ENCODE measurements at places on chromosomes 1 and 21. TPM values are rescaled to one million over a fixed set of nuclear protein-coding genes. Genes with fewer than 3 reads are reported as not detected.

DNA sequence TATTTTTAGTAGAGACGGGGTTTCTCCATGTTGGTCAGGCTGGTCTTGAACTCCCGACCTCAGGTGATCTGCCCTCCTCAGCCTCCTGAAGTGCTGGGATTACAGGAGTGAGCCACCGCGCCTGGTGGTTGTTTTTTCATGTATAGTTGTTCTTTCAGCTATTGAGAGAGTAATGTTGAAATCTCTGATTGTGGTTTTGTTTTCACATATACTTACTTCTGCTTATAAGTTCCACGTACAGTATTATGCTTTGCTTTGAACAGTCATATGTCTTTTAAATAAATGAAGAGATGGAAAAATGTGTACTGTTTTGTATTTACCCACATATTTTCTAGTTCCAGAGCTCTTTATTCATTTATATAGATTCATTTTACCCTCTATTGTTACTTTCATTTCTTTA lies 44.5 kb downstream of the MARK1 start:
- H3K4me3 ChIP-seq, result no peak overlapping the region
- H3K4me1 ChIP-seq, result no peaks in the 10 kb centered on the region
- DNase-seq, result no peak
- no peak overlapping the region for H3K27ac ChIP-seq
- no peaks in the 10 kb centered on the region for H3K27me3 ChIP-seq

DNA sequence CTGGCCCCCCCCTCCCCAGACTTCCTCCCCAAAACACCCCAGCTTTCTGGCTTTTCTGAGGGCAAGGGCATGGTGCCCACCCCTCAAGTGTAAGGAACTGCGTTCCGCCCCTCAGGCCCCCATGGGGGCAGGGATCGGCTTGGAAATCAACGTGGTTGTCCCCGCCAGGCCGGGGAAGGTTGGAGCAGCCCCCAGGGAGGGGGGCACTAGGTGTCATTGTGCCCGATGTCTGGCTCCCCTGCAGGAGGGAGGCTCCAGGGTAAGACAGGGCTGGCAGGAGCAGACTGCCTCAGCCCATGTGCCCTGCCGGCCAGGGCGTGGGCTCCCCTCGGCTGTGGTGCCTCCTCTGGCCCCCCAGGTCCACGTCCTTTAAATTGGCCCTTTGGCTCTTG lies 7.4 kb upstream of the TFAP2E start:
- no peaks in the 10 kb centered on the region for H3K36me3 ChIP-seq
- H3K27me3 ChIP-seq, result no peaks in the 10 kb centered on the region
- DNase-seq, result no peak
- H3K4me1 ChIP-seq, result no peaks in the 10 kb centered on the region
- H3K4me3 ChIP-seq, result no peak overlapping the region

GRCh38 chr1:7278045-7278444 lies 492.8 kb downstream of the CAMTA1 start:
- no peak overlapping the region for H3K4me3 ChIP-seq
- H3K27ac ChIP-seq, result no peak overlapping the region
- no peak for DNase-seq

The RGSL1 gene
- not detected for total RNA-seq

- H3K4me1 ChIP-seq, result peaks cover 18% of the 10 kb centered on the region
- DNase-seq, result no peak
- H3K36me3 ChIP-seq, result peaks cover 17% of the 10 kb centered on the region
Measured at GRCh38 chr1:34858901-34859445, 576 bp downstream of the SMIM12 start.

- no peaks in the 10 kb centered on the region for H3K36me3 ChIP-seq
- H3K4me3 ChIP-seq, result no peak overlapping the region
- H3K4me1 ChIP-seq, result no peaks in the 10 kb centered on the region
- H3K27me3 ChIP-seq, result no peaks in the 10 kb centered on the region
- H3K27ac ChIP-seq, result no peak overlapping the region
Measured at GRCh38 chr1:152753586-152753985, 4.2 kb upstream of the KPRP start.

- H3K36me3 ChIP-seq, result no peaks in the 10 kb centered on the region
- H3K4me1 ChIP-seq, result peaks cover 4% of the 10 kb centered on the region
- H3K27me3 ChIP-seq, result no peaks in the 10 kb centered on the region
- H3K27ac ChIP-seq, result no peak overlapping the region
Measured at GRCh38 chr1:178057912-178058534, 35.9 kb upstream of the RASAL2 start.

The TSACC gene
- total RNA-seq, result not detected

The MATN1 gene
- total RNA-seq, result not detected

DNA sequence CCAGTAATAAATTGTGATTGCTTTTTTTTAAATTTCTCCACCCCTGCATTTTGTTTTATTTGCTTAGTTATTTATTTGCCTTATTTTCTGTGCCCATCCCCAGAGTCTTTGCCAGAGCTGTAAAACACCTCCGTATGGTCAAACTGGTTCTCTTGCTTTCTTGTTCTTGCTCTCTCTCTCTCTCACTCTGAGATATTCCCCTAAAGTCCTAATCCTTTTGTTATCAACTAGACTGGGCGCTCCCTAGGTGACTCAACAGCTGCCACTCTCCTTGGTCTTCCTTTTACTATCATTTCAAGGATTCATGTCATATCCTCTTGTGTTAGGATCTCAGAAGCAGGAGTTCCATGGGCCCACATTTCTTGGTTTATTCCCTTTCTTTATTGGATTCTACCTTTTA lies 160.0 kb downstream of the PRDM2 start:
- no peak overlapping the region for H3K4me3 ChIP-seq
- no peaks in the 10 kb centered on the region for H3K36me3 ChIP-seq
- DNase-seq, result no peak
- no peak overlapping the region for H3K27ac ChIP-seq

GRCh38 chr1:172254521-172255222 lies 165.8 kb upstream of the C1orf105 start:
- no peak overlapping the region for H3K4me3 ChIP-seq
- H3K27me3 ChIP-seq, result no peaks in the 10 kb centered on the region
- no peaks in the 10 kb centered on the region for H3K4me1 ChIP-seq
- no peaks in the 10 kb centered on the region for H3K36me3 ChIP-seq

DNA sequence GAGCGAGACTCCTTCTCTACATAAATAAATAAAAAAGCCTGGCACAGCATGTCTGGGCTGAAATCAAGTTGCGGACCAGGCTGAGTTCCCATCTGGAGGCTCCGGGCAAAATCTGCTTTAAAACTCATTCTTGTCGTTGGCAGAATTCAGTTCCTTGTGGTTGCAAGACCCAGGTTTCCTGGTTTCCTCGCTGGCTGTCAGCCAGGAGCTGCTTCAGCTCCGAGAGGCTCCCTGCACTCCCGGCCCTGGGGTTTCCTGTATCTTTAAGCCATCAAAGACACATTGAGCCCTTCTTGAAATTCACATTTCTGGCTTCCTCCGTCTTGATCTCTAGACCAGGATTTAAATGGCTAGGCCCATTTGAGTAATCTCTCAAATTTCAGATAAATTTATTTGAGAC lies 20.6 kb upstream of the SCCPDH start:
- no peaks in the 10 kb centered on the region for H3K36me3 ChIP-seq
- H3K27me3 ChIP-seq, result no peaks in the 10 kb centered on the region
- H3K4me1 ChIP-seq, result peaks cover 2% of the 10 kb centered on the region
- H3K4me3 ChIP-seq, result no peak overlapping the region
- DNase-seq, result no peak

The RGS13 gene
- 0.21 TPM for total RNA-seq

DNA sequence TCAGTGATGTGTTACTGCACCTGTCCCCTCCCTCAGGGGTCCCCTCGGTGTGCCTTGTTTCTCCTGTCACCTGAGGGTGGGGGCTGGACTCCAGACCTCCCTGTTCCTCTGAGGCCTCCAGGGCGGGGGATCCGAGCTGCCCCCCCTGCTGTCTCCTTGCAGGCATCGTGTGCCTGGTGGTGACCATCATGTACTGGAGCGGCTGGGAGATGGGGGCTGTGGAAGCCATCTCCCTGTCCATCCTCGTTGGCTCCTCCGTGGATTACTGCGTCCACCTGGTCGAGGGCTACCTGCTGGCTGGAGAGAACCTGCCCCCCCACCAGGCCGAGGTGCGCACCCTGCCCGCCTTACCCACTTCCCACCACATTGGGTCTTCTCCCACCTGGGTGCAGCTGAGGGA lies 56.4 kb downstream of the DISP3 start:
- no peaks in the 10 kb centered on the region for H3K4me1 ChIP-seq
- no peaks in the 10 kb centered on the region for H3K27me3 ChIP-seq
- no peak overlapping the region for H3K4me3 ChIP-seq
- DNase-seq, result no peak

The PALMD gene
- 2.7 TPM for total RNA-seq

- H3K27ac ChIP-seq, result no peak overlapping the region
- peaks cover 4% of the 10 kb centered on the region for H3K4me1 ChIP-seq
- no peak for DNase-seq
- H3K36me3 ChIP-seq, result no peaks in the 10 kb centered on the region
- no peaks in the 10 kb centered on the region for H3K27me3 ChIP-seq
- no peak overlapping the region for H3K4me3 ChIP-seq
Measured at GRCh38 chr1:207330011-207330710, 8.7 kb downstream of the CD55 start.

DNA sequence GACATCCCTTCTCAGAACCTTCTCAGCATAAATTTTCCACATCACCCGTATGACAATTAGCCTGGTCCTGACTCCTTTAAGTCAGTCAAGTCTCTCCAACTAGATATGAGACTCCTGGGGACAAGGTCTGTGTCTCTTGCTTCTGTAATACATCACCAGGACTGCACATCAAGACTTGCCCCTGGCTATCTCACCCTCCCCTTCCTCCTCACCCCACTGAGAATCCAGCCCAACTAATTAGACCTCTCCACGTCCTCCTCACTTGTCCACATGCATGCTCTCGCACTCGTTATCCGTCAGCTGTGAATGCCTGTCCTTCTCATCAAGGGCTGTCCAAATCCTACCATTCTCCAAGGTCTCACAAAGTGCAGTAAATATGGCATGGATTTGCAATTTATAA lies 542.8 kb downstream of the PTPRU start:
- DNase-seq, result no peak
- H3K4me1 ChIP-seq, result no peaks in the 10 kb centered on the region
- H3K4me3 ChIP-seq, result no peak overlapping the region
- H3K36me3 ChIP-seq, result no peaks in the 10 kb centered on the region
- H3K27me3 ChIP-seq, result no peaks in the 10 kb centered on the region
- H3K27ac ChIP-seq, result no peak overlapping the region

The TSTD1 gene
- total RNA-seq, result 29.2 TPM

The PROK1 gene
- not detected for total RNA-seq

DNA sequence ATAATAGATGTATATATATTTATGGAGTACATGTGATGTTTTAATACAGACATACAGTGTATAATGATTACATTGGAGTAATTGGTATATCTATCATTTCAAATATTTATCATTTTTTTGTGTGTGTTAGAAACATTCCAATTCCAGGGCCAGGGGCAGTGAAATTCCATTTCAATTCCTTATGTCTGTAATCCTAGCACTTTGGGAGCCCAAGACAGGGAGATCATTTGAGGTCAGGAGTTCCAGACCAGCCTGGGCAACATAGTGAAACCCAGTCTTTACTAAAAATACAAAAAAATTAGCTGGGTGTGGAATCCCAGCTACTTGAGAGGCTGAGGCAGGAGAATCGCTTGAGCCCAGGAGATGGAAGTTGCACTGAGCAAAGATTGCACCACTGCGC lies 30.4 kb upstream of the PDC start:
- no peaks in the 10 kb centered on the region for H3K27me3 ChIP-seq
- H3K4me3 ChIP-seq, result no peak overlapping the region
- DNase-seq, result no peak
- no peak overlapping the region for H3K27ac ChIP-seq
- no peaks in the 10 kb centered on the region for H3K36me3 ChIP-seq

- no peak overlapping the region for H3K4me3 ChIP-seq
- H3K4me1 ChIP-seq, result no peaks in the 10 kb centered on the region
- H3K27ac ChIP-seq, result no peak overlapping the region
- no peak for DNase-seq
- H3K27me3 ChIP-seq, result no peaks in the 10 kb centered on the region
Measured at GRCh38 chr1:58067082-58067481, 479.4 kb downstream of the OMA1 start.

The SLC6A9 gene
- total RNA-seq, result 1.9 TPM

The LRRC38 gene
- not detected for total RNA-seq

The PRAMEF12 gene
- not detected for total RNA-seq

The LCE2A gene
- not detected for total RNA-seq

DNA sequence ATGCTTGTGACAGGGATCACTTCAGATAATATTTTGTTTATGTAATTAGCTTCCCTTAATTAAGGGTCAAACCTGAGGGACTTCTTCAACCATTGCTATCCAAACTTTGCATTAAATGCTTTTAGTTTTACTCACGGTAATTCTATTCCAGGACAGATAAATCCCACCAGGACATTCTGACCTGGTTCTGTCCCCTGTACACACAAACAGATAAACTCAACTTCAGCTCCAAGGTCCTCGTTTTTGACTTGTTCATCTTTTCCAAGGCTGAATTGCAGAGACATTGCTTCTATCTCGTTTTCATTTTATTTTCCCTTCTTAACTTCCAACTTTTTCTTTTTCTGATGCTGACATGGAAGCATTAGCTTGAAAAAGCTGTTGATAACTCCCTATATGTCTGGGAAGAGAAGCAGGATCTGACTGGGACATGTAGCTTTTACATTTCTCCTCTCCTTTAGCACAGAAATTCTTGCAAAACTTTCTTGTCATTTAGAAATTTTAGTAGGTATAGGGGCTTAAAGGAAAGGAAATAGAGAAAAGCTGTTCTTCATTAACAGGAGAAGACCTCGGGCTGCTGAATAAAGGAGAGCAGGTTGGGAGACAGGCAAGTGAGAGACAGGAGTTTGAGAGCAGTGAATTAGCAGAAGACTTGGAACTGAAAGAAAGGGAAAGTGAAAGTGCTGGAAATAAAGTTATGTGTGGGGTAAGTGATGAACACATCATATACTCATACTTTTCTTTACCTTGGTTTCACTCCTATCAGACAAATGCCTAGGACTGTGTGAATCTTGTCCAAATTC lies 231.7 kb upstream of the B3GALT2 start:
- H3K4me3 ChIP-seq, result no peak overlapping the region
- H3K27ac ChIP-seq, result peak overlapping the region; percentile 45
- H3K4me1 ChIP-seq, result no peaks in the 10 kb centered on the region

DNA sequence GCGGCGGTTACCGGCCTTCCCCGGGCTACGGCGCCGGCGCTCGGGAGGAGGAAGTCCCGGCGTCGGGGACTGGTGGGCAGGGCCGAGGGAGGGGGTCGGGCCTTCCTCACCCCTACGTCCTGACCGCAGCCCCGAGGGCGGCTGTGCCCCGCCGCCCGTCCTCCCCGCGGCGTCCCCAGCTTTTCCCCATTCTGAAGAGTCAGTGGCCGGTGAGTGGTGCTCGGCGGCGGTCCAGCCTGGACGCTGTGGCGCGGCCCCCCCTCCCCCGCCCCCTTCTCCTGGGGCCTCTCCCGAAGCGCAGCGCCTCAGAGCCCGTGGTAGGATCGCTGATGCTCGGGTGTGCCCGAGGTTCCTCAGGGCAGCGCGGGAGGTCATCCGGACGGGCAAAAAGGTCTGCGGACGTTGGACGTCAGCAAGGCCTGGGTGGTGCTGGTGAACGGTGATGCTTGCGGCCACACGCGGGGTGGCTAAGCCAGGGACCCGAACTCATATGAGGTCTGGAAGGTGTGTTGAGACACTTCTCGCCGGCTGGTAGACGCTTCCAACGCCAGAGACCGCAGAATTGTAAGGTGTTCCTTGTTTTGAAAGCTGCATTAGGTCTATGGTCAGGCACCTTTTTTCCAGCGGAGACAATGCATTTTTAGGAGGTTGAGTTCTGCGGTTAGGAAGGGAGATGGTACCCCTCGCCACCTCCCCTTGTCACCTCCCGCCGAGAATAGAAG lies 725 bp downstream of the SLC25A33 start:
- no peaks in the 10 kb centered on the region for H3K27me3 ChIP-seq
- peak overlapping the region; percentile 71 for H3K27ac ChIP-seq
- no peaks in the 10 kb centered on the region for H3K36me3 ChIP-seq

Data from pancreas (tissue), 10 donors.